ENCODE measurements at places on chromosomes 6 and 20.
A peak's percentile ranks its signal among the peaks of the same experiment; 100 is the strongest.

DNA sequence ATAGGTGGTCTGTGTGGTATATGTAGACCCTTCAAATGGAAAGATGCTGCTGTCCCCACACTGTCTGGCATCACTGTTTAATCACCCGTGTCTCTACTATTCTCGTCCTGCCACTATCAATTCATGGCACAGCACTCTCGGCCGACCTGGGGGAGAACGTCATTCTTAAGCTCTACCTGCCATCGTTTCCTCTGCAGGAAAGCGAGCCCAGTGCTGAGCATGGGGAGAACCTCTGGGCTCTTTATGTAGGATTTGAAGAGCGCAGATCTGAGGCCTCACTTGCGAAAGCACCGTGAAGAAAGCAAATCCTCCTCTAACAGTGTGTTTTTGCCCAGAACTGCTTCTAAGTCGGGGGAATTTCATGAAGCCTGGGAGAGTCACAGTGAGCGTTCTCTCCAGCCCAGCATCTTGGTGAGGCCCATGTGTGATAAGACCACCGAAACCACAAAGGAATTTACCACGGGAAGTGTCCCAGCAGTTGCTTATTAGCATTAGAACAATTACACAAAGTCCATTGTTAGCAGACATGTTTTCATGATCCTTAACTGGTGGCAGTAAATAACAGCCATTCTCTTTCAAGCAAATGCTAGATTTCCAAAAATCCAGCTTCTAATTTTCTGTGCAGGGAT lies 124.3 kb downstream of the SCML4 start:
- no peak for DNase-seq

- DNase-seq: peak; percentile 70
Measured at GRCh38 chr6:12605888-12606345, 110.7 kb upstream of the PHACTR1 start.

- DNase-seq: no peak
Measured at GRCh38 chr6:52435345-52435744, 15.2 kb downstream of the EFHC1 start.

DNA sequence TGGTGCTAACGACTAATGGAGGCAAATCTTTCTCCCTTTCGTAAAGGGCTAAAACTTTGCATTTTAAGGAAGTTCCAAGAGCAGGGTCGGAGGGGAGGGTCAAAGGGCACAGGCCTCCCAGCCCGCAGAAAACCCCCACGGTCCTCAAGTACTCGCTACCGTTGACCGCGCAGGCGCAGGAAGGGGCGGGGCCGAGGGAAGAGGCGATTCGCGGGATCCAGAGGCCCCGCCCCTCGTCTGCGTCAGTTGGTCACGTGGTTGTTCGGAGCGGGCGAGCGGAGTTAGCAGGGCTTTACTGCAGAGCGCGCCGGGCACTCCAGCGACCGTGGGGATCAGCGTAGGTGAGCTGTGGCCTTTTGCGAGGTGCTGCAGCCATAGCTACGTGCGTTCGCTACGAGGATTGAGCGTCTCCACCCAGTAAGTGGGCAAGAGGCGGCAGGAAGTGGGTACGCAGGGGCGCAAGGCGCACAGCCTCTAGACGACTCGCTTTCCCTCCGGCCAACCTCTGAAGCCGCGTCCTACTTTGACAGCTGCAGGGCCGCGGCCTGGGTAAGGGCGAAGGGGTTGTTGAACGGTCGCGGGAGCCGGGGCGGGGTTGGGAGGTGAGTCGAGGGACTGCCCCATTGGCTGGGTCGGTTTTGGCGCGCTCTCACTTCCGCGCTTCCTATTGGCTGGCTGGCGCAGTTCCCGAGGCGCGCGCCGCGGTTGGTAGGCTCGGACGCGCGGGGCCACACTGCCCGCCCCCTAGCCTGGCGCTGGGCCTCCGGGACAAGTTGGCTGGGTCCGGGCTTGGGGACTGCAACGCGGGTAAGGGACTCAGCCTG lies at the start of gene GMNN:
Gene GMNN (plus strand): TSS at position 242 of the 824 bp plus-strand sequence. CDS start 2,310 bp downstream, outside the sequence.
- DNase-seq: peak; percentile 94

- no peak for DNase-seq
Measured at GRCh38 chr6:36581716-36582115, 12.4 kb upstream of the SRSF3 start.

DNA sequence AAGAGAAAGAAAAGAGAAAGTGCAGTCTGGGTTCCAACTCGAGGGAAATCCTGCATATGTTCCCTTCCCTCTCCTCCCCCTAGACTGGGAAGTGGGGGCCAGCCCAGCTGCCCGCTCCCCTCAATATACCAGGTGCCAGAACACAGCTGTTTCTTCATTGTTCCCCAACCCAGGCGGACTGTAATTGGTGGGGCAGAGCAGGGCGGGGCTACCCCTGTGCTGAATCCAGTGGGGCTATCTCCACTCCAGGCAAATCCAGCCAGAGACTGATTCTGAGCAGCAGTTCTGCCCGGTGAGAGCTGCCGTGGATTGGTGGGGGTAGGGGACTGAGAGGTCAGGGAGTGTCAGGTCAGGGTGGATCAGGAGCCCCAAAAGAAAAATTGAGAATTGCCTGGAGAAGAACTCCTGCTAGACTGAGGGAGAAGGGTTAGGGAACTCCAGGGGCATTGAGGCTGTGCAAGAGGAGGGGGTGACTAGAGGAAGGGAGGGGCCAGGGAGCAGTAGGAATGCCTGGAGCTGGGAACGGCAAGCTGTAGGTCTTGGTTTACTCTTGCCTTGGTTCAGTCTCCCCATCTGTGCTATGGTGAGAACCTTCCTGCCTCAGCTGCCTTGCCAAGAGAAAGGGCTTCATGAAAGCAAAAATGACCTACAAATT lies at the start of gene MYMX:
Gene MYMX (plus strand): TSS at position 250 of the 655 bp plus-strand sequence. CDS start 546 bp downstream, outside the sequence.
- no peak for DNase-seq

DNA sequence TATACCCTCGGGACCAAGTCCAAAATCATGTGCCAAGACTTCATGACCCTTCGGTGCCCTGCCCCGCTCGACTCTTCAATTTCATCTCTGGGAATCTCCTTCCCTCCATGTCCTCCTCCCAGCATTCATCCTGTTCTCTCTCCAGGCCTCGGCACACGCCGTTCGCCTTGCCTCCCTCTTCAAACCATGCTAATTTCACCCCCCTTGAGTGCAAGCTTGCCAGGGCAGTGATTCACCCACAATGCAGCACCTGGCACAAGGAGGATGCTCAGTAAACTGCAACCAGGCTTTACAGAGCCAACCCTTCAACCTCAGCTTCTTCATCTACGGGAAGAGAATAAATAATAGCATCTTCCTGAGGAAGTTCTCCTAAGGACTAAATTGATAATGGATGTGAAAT lies 4.1 kb downstream of the KCNS1 start:
- DNase-seq: no peak

GRCh38 chr20:60649541-60649940 lies 602.5 kb upstream of the CDH4 start:
- DNase-seq: no peak

GRCh38 chr6:34714663-34715062 lies 18.1 kb upstream of the ILRUN start:
- DNase-seq: no peak

- no peak for DNase-seq
Measured at GRCh38 chr20:40692240-40693011, 3.4 kb upstream of the MAFB start.

- DNase-seq: no peak
Measured at GRCh38 chr20:22430154-22430745, 154.1 kb downstream of the FOXA2 start.

GRCh38 chr6:157659536-157660271 lies 163.3 kb upstream of the SNX9 start:
- no peak for DNase-seq

GRCh38 chr20:41173791-41174341 lies 36.5 kb downstream of the PLCG1 start:
- DNase-seq: no peak

- DNase-seq: peak; percentile 76
Measured at GRCh38 chr6:146289816-146290588, 253.6 kb upstream of the RAB32 start.

DNA sequence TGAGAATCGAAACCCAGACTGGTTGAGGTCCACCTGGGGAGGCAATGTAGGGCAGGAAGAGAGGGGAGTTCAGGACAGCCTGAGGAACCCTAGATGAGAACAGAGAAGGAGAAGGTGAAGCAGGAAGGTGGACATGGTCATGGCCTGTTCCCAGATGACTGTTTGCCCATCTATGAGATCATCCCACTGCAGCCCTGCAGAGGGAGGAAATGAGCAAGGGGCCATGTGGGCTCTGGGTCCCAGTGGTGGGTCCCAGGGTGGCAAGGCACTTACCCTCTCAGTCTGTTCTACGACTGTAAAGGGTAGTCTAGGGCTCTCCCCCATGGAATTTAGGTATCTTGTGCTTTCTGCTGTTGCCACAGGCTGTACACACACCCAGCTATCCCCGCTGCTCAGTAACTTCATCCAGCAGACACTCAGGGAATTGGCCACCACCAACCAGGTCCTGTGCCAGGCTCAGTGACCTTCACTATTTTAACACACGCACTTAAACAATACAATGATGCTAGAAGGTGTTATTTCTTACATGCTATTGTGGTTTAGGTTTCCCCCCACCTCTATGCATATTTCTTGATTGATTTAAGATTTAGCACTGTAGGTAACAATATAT lies 89.8 kb downstream of the TOX2 start:
- no peak for DNase-seq

DNA sequence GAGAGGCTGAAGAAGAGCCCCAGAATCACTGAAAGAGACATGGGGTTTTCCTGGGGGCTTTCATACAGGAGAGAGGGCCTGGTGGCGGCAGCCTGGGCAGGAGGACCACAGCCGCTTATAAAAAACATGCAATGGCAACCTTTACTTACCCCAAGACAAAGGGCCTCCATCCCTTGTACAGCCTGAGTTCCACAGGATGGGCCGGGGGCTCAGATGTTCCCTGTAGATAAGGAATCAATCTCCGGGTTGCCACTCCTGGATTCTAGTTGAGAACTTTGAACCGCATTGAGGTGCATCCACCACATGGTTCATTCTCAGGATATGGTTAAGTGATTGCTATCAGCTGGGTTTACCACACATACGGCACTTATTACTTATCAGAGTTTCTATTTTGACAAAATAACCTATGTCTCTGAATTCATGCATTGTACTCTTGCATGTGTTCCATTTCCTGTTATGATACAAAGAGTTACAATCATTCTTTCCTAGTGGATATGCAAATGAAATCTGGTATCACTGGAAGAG lies 677.6 kb downstream of the KIF16B start:
- no peak for DNase-seq

GRCh38 chr6:106064756-106065155 lies 21.4 kb upstream of the PRDM1 start:
- DNase-seq: peak; percentile 39

DNA sequence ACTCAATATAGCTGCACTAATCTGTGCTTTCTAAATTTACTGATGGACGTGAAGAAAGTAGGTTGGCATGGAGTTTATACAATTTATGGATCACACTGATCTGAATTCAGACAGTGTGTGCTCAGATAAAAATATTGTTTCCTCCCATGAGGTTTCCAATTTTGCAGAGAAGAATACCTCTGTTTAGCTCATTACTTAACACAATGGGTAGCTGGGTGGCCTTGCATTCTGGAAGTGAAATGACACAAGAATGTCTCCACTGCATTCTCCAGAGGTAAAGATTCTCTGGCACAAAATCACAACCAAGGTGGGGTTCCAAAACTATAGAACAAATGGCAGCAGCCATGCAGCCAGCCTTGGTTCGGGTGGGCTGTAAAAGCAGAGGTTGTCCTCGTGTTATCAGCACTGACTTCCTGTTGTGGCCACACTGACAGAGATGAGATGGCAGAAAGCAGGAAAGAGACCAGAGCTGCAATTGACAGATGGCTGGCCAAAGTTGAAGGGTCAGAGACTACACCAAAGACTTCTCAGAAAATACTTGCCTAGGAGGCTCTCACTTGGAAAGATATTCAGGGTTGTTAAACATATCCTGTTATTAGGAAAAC lies 50.2 kb downstream of the HDAC2 start:
- no peak for DNase-seq

GRCh38 chr6:143885116-143885515 lies 20.8 kb downstream of the ZC2HC1B start:
- no peak for DNase-seq

DNA sequence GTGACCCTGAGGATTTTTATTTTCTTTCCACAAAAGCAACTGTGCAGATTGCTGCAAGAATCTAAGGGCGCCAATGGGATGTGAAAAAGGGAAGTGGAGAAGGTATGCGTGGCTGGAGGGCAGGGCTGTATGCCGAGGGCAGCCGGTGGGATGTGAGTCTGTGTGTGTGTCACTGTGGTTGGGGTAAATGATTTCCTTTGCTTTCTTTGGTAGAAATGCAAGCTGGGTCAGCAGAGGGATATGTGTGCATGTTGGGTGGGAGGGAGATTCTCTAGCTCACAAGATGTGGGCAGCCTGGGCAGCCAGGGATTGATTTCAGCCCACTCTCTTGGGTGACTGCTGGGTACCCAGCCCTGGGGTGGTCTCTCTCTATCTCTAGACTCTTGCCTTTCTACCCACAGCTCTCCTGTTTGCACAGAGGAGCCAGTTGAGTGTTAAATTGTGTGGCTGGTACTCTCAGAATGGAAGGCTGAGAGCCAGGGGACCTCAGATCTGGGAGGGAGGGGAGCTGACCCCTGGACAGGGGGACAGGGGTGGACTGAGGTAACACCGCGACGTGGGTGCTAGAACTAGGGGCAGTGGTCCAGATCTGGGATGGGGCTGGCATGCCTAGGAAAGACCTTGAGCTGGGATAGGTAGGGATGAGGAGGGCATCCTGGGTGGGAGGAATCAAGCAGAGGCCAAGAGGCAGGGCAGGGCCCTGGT lies 136.8 kb upstream of the RNF24 start:
- peak; percentile 71 for DNase-seq

DNA sequence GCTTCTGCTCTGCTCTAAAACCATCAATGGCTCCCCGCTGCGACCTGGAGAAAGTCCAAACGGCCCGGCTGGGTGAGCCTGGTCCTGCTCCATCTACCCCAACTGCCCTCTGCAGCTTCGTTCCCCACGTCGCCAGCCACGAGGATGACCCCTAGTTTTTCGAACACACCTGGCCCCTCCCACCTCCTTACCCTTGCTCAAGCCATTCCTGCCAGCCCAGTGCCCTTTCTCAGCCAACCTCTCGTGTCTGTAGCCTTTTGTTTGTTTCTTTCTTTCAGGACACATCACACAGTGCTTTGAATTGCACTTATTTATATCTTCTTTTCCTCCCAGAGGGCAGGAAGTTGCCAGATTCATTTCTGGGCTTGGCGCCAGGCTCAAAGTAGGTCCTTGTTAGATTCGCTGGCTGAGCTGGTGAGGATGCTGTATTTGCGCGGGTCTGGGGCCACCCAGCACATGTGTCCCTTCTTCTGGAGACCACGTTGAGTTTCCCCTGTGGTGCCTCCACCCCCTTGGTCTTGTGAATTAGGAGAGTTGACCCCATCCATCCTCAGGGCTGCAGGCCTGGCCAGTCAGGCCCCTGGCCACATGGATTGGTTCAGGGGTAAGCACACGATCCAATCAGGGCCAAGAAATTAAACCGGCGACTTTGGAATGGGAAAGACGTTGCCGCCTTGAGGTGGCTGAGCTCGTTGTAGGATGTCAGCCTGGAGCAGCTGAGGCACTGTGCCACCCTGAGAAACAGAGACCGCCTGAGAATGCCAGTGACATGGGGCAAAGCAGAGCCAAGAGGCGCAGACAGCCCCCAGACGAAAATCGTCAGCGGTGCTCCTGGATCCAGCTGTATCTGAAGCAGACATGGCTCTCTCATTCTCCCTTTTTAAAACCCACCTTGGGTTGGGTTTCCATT lies 156.0 kb downstream of the CEBPB start:
- DNase-seq: peak; percentile 91

GRCh38 chr6:29809249-29809648 lies 18.4 kb upstream of the HLA-G start:
- DNase-seq: no peak

Measured in fibroblast of skin of right biceps (primary cell).